NCI-H774 (cell line): ENCODE measurements at places on chromosomes 13 and 19.
A peak's percentile ranks its signal among the peaks of the same experiment; 100 is the strongest.

DNA sequence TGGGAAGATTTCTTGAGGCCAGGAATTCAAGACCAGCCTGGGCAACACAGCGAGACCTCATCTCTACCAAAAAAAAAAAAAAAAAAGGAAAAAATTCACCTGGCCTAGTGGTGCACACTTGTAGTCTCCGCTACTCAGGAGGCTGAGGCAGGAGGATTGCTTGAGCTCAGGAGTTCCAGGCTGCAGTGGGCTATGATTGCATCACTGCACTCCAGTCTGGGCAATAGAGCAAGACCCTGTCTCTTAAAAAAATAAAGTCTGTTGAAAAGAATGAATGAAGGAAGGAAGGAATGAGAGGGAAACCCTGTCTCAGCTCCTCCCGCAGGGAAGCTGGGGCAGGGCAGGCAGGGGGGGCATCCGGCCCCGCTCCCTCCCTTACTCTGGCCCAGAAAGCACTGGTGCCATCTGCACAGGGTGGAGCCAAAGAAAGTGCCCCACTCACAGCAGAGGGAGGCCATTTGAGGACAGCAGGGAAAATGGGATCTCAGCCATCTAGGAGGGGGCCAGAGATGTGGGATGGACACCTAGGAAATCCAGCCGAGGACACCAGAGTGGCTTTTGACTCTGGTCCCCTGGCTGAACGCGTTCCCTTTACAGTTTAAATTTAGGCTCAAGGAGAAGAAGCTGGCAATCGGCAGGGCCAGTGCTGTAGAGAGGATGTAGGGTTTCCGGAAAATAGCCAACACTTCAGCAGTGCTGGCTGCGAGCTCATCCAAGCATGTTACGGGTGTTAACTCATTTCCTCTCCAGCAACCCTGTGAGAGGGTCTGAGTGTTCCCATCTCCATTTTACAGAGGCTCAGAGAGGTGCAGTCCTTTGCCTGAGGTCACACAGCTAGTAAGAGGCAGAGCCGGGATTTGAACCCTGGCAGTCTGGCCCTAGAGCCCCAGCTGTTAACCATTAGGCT is 3.6 kb upstream of the HPN start:
- DNase-seq, result no peak

GRCh38 chr13:93784191-93784590 is 557.6 kb downstream of the GPC6 start:
- DNase-seq, result no peak

- no peak for DNase-seq
Observed at GRCh38 chr19:14400951-14401431, 18.1 kb downstream of the DDX39A start.

DNA sequence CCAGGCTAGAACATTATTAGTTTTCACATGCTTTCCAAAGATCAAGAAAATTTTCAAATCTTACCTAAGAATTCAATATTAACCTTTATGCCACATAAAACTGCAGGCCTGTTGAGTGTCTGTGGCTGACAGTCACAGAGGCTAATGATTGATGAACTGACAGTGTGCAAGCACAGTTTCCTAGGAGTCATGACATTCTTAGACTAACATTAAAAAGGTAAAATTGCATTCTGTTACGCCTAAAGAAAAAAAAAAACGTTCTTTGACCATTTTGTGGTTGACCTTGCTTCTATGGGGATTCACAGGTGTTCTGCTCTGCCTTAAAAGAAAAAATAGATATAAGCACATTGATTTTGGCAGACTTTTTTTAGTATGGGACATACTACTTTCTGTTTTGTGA is 1776.2 kb downstream of the PCDH9 start:
- no peak for DNase-seq

- peak; percentile 70 for DNase-seq
Observed at GRCh38 chr13:44918326-44919103, 70.8 kb downstream of the NUFIP1 start.

DNA sequence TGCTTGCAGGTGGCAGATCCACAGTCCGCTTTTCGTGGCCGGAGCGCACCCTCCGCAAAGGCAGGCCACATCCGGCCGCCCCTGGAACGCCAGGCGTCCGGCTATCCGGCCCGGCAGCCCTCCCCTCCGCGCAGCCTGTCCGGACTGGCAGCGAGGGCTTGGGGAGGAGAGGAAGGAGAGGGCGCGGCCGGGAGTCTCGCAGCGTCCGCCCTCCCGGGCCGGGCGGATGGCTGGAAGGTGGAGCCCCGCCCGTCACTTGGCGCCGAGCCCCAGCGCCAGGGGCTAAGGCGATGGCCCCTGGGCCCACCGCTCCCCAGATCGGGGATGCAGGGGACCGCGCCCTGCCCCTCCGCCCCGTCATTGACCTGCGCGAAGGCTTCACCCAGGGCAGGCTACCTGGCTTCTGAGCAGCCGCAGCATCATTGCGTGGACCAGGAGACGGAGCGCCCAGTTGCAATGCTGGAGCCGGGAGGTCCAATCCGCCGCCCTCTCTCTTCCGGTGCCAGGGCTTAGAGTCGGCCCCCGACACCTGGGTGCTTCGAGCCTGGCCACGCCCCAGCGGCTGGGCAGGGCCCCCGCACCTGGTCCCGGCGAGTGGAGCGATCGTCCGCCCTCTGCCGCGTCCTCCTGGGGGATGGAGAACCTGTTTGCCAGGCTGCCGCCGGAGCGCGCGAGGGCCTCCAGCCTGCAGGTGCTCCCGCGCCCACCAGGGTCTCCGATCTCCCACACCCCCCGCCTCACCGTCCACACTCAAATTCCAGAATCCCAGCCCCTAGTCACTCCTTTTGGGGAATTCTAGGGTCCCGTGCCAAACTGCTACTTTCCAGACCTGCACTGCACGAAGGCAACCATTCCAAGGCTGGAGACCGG is at the start of gene FUT1:
TSS of gene FUT1 (minus strand) at position 146 of the 870 bp plus-strand sequence. CDS start 1,360 bp downstream, outside the sequence.
- DNase-seq, result peak; percentile 91

DNA sequence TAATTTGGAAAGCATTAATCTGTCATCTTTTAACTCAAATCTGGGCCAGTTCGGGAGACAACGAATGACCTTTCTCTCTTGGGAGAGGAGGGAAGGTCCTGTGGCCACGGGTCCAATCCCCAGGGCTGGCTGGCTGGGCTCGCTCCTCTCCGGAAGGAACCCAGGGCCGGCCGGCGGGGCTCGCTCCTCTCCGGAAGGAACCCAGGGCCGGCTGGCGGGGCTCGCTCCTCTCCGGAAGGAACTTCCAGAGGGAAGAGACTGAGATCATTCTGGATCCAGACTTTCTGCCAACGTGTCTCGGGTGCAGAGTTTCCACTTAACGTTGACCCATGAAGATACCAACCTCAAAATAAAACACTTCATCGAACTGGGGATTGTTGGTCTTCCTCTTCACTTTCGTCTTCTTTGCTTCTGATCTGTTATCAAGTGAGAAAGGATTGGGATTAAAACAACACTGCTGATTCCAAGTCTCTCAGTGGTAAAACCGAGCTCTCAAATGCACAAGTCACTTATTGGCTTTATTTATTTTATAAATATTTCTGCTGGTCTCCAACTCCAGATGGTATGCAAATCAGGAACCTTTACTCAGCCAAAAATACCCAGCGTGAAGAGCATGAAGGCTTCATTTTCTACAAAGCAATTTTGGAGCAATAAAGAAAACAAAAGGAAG is 53.3 kb upstream of the C13orf46 start:
- DNase-seq, result no peak

DNA sequence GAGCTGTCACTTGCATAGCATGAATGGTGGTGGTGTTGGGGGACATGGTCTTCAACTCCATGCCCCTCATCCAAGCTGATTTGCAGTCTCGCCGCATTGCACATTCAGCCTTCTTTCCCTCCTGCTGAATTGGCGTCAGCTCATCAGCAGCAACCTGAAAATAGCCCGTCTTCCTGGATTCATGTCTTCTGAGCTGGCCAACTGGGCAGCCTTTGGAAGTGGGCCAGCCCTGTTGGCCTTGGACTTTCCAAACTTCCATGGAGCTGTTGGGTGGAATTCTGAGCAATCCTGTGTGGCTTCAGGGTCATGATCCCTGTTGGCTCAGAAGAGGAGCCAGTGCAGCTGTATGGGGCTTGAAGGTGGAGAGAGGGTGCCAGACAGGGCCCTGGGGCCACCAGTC is 68.8 kb downstream of the ZNF536 start:
- DNase-seq, result no peak

- no peak for DNase-seq
Observed at GRCh38 chr19:6376512-6377190, 918 bp upstream of the PSPN start.

DNA sequence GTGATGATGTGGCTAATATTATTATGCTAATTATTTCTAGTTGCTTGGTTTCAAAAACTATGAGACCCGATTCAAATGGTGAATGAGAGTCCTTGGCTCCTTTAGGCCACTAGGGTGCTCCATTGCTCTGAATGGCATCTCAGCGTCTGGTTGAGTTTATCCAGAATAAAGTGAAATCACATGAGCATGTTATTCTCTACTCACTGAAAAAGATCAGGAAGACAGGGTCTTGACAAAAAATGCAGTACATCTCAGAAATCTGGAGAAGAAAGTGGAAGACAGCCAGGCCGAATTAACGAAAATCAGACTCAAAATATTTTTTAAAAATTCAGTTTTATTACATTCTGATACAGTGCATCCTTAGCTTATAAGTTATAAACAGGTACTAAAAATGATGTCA is 516.2 kb downstream of the MYO16 start:
- DNase-seq, result peak; percentile 70

DNA sequence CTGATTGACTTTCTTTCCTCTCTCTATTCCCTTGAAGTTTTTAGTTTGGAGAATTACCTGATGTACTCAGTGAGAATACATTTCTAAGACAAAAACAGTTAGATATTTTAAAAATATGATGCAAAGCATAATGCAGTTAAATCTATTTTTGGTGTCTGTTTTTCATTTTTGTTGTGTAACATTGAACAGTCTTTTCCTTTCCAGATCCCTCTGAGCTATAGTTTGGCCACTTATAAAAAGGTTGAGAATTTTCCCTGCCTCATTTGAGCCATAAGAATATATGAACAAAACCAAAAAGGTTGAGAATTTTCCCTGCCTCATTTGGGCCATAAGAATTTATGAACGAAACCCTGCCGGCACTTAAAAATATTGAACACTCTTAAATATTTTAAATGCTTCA is 57.0 kb upstream of the IPO5 start:
- DNase-seq, result no peak

GRCh38 chr13:103195762-103196161 is 129.5 kb upstream of the SLC10A2 start:
- DNase-seq, result no peak

GRCh38 chr13:65090186-65090585 is 2139.9 kb downstream of the PCDH9 start:
- no peak for DNase-seq
